ENCODE measurements at places on chromosomes 5 and 9.

DNA sequence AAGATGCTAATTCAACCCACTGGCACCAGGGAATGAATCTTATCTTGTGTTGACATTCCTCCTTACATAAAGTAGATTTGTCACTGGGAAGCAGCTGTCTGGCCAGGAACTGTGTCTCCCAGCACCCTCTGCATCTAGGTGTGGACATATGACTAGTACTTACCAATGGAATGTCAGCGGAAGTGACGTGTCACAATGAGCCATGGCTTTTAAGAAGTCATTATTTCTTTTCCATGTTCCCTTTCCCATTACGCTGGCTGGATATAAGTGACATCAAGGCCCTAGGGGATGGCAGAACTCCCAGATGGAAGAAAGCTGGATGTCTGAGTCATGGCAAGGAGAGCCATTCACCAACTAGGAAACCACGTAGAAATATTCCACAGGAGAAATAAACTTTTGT, 84.7 kb upstream of the MAST4 start:
- no peak for DNase-seq

DNA sequence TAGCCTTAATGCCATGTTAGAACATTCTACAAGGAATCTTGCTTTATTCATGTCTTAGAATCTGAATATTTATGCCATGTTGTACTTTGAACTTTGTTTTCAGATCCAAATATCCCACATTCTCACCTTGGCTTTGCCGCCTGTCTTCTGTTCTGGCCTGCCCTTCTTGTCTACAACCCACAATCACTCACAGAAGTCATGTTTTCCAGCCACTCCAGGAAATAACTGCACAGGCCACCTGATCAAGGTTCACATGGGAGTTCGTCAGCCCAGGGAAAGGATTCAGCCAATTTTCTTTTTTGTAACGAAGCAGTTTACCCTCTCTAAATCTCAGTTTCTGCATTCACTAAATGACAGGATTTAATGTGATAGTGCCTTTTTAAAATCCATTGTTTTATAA, 70.5 kb downstream of the JAKMIP2 start:
- DNase-seq = no peak

DNA sequence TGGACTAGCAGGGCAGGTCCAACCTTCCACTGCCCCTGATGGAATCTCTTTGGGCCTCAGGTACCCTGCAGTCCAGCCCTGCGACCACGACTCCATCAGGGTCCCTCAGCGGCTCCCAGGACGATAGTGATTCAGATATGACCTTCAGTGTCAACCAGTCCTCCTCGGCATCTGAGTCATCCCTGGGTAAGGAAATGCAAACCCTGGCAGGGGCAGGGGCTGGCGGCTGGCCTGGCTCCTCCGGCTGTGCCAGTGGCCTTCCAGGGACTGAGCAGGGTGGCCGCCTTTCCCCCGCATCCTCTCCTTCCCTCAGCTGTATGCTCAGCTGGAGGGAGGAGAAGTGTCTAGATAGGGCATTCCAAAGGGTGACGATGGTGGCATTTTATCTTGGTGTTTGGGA, 45.0 kb downstream of the NEURL1B start:
- DNase-seq = no peak

GRCh38 chr9:89935115-89935514, 330.3 kb downstream of the GADD45G start:
- no peak for DNase-seq

DNA sequence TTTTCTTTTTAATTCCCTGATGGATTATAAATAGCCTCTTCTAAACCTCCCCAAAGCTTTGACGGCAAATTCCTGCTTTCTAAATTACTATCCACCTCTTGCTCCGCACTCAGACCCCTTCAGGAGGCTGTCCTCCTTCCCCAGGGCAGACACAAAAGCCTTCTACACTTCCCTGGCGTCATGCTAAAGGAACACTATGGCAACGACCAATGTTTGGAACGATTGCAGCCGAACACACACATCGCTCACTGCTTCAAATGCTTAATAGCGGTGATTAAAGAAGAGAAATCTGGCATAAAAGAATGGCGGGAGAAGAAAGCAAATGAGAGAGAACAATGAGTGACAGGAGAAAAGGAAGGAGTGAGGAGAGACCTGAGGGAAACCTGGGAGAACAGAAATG, 297.3 kb downstream of the MLLT3 start:
- no peak for DNase-seq

- no peak for DNase-seq
Measured at GRCh38 chr9:79200336-79200735, 371.4 kb upstream of the TLE4 start.
